ENCODE measurements at places on chromosomes 3 and 15.

DNA sequence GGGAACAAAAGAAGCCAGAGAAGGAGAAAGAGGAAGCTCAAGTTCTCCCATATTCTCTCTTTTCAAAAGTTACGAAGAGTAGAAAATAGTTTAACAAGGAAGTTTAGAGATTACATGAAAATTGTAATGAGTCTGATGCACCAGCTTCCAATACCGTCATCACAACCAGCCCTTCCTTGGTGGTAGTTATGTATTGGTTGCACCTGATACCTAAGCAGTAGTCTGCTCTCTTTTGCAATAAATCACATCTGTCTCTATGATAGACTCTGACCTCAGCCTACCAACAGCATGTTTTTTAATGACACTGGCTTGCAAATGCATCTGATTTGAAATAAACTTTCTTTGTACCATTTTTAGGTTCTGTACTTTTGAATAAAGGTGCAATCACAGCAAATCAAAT lies 575.8 kb downstream of the FHIT start:
- no peak for DNase-seq

DNA sequence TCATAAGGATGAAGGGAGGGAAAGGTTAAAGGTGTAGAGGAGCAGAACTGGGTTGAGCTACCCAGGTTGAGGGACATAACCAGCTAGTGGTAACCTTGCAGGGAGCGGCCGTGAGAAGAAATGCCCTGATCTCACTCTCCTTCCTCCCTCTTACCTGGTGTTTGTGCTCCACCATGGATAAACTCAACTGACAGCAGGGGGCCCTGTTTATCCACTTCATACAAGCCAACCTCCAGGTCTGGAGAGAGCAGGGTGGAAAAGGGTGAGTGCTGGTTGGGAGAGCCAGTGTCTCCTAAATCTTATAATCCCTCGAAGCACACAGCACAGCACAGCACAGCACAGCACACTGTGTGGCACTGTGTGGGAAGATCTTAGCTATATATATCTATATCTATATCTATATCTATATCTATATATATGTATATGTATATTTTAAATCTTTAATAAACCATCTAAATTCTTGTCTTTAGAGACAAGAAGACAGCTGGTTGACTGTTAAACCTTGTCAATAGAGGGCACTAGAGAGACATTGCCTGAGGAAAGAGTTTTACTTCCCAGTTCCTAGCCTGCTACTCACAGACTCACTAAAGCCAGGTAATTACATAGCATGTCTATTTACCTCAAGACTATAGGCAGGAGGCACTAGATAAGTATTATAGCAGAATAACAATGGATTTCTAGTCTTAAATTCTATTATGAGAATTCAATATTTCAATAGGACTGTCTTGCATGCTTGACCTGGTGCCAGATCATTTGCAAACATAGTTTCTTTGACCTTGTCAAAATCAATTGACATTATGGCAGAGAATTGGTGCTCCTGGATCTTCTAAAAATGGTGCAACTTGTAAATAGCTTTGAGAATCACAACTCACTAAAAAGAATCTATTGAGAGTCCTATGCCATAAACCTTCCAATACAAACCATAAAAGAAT lies 21.7 kb upstream of the FMN1 start:
- peak; percentile 48 for DNase-seq

DNA sequence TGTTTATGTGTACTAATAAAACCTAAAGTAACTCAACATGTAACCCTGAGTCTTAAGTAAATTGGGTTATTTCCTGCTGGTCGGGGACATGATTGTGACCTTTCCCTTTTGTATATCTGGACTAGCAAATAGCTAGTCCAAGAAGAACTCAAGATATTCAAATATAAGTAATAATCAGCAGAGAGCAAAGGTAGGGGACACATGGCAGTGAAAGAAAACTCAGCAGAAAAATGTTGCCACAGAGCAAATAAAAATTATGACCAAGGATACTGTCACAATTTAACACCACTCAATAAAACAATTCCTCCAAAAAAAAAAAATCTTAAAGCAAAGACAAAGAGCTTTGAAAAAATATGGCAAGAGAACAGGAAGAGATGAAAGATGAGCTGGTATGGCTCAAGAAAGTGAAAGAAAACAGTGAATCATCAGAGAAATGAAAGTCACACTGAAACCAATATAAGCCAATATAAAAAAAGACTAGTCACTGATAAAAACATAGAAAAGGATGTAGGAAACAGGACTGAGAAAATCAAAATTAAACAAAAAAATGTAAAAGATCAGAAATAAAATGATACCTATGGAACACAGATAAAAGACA lies 43.4 kb downstream of the HLTF start:
- DNase-seq, result peak; percentile 26

GRCh38 chr3:182668541-182668940 lies 124.8 kb upstream of the ATP11B start:
- DNase-seq, result no peak

DNA sequence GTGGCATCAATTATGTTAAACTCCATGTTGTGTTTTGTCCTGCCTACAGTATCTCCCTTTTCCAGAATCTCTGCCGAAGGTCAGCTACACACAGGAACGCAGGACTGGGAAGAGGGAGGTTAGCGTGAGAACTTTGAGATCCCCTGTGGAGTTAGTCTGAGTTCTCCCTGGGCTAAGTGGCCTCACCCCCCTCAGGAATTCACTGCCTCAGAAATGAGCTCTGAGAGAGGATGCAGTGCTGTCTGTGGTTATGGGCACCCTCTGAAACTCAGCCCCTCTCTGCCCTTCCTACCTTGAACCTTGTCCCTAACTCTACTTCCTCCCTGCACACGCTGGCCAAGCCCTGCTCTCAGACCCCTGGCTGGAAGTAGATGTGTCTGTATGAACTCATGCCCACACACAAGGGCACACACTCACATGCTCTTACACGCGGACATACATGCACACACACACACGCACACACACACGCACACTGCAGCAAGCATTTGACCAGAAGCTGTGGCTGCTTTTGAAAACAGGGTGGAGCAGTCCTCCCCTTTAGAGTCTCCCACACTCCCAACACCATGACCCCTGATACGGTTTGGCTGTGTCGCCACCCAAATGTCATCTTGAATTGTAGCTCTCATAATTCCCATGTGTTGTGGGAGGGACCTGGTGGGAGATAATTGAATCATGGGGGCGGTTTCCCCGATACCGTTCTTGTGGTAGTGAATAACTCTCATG lies 5.3 kb upstream of the VIPR1 start:
- DNase-seq, result peak; percentile 62

- peak; percentile 44 for DNase-seq
Measured at GRCh38 chr3:31274326-31275024, 258.2 kb upstream of the STT3B start.

GRCh38 chr3:28495301-28495700 lies 146.7 kb upstream of the AZI2 start:
- no peak for DNase-seq

DNA sequence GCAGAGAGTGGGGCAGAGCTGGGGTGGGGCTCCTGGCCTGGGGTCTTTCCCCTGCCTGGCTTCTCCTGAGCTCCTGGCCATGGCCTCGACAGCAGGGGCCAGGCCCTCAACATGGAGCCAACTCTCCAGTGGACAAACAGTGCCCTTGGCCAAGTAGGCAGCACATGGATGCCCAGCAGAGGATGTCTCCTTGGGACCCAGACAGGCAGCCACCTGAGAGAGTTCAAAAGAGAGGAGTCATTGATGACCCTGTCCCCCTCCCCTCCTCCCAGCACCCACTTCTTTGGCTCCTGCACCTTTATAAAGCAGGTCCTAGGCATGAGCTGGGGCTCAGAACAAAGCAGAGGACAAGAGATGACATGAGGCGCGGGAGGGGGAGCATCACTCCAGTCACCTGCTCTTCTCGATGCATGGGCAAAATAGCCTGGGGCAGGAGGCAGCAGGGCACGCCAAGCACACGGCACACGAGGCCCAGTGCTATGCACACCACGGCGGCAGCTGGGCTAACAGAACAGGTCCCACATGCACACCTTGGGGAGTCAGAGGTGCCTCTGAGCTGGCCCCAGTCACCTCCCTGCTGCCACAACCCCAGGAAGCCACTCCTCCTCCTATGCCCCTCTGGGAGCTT lies 27.4 kb downstream of the SHISA5 start:
- DNase-seq, result no peak

GRCh38 chr15:33298631-33299030 lies 12.1 kb upstream of the RYR3 start:
- no peak for DNase-seq

DNA sequence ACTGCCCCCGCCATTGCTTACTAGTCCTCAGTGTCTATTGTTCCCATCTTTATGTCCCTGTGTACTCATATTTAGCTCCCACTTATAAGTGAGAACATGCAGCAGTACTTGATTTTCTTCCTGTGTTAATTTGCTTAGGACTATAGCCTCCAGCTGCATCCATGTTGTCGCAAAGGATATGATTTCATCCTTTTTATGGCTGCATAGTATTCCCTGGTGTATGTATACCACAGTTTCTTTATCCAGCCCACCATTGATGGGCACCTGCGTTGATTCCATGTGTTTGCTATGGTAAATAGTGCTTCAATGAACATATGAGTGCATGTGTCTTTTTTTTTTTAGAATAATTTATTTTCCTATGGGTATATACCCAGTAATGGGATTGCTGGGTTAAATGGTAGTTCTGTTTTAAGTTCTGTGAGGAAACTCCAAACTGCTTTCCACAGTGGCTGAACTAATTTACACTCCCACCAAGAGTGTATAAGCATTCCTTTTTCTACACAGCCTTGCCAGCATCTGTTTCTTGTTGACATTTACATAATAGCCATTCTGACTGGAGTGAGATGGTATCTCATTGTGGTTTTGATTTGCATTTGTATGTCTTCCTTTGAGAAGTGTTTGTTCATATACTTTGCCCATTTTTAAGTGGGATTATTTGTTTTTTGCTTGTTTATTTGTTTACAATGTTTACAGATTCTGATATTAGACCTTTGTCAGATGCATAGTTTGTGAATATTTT lies 53.7 kb downstream of the GALK2 start:
- DNase-seq, result no peak

GRCh38 chr3:127889976-127890650 lies 24.9 kb upstream of the KBTBD12 start:
- DNase-seq, result no peak

DNA sequence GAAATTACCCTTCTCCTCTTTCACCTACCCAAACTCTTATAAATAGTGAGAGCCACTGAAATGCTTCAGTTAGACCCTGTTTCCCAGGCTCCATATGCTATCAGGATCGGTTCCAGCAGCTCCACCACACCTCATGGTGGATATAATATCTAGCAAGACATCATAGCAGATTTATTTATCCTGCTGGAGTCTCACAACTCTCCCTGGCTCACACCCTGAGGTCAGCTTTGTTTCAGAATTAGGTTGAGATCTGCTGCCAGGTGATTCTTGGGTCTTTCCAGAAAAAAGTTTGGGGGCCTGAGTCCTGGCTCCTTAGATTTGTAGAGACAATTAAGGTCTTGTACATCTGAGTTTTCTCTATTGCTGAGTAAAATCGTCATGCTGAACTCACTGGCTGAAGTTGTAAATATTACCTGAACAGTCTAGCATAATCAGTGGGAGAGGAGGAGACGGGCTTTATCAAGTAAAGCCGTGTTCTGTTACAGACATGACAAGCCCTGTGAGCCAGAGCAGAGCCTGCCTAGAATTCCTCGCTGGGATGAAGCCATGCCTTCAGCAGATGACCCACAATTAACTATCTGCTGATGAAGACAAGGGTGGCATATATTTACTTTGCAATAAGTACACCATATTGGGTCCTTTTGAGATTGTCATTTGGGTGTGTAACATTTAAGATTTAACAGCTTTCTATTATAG lies 131.6 kb downstream of the STAC start:
- DNase-seq, result no peak

GRCh38 chr3:66239513-66240123 lies 18.8 kb downstream of the SLC25A26 start:
- no peak for DNase-seq

DNA sequence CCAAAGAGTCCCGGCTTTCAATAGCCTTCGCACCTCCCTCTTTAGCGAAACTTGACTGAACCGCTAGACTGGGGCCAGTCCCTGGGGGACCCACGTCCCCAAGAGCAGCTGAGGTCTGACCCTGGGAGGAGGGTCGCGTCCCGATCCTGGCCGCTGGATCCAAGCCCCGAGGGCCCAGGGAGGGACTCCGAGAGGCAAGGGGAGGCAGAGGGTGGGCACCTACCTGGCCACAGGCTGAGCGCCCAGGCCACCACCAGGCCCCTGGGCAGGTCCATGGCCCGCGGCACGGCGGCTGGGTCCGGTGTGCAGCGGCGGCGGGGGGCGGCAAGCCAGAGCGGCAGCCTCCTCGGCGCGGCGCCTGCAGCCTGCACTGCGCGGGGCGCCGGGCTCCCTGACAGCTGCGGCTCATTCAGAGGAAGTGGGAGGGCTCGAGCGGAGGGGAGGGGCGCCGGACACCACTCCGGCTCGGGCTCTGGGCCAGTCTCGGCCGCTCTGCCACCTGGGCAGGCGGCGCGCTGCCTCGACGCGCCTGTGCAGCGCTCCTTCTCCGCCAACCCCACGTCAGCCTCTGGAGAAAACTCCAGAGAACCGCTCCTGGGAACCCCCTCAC lies at the start of gene ITGA11:
Gene ITGA11 (minus strand): TSS at position 372 of the 610 bp plus-strand sequence. CDS start 97 bp downstream, at position 275.
- peak; percentile 94 for DNase-seq

GRCh38 chr3:48194446-48195071 lies 6.3 kb upstream of the CDC25A start:
- DNase-seq, result peak; percentile 88

DNA sequence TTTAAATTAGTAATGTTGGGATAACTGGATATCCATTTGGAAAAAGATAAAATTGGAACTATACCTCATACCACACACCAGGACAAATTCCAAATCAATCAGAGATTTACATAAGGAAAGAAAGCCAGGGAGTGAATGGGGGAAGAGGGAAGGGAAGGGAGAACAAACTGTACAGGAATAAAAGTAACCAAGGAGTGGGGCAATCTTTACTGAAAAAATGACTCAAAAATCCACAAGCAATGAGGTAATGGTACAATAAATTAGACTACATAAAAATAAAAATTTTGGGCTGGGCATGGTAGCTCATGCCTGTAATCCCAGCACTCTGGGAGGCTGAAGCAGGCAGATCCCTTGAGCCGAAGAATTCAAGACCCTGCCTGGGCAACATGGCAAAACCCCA lies 82.6 kb downstream of the MLH1 start:
- DNase-seq, result no peak

DNA sequence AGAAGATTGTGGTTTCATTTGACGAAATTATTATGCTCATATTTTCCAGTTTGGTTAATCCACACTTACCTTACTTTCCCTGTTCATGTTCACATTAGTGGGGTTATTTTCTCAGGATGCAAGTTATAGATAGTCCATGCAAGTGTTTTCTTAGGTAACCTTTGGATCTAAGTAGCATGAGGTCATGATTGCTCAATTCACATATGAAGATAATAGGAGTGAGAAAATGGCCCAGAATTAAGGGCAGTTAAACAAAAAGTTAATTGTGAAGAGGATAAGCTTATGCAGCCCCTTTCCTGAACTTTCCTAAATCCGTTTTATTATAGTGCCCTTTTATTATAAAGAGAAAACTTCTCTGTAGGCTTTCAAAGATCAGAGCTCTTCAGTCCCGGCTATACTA lies 83.4 kb downstream of the CD200R1L start:
- DNase-seq, result no peak

DNA sequence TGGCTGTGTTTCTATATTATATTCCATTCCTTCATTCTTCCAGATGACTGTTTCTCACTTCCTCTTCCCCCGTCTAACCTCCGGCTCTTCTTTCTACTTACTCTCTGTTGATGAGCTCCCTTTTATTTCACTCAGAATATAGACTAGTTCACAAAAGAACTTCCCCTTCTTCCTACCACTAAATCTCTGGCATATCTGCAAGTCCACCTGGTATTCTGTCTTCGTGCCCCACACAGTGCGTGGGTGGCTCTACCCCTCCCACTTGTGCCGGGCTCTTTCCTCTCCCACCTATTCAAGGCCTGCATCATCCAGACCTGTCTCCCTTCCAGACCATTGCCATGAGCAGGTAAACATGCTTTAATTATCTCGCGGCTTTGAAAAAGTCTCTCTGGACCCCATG lies 73.0 kb downstream of the SCN10A start:
- DNase-seq, result no peak
